Activated naive CD4-positive, alpha-beta T cell treated with Interleukin-2 at 50 U/mL for 16 hours (primary cell): ENCODE measurements at places on chromosomes 1 and 21.
A peak's percentile ranks its signal among the peaks of the same experiment; 100 is the strongest.

DNA sequence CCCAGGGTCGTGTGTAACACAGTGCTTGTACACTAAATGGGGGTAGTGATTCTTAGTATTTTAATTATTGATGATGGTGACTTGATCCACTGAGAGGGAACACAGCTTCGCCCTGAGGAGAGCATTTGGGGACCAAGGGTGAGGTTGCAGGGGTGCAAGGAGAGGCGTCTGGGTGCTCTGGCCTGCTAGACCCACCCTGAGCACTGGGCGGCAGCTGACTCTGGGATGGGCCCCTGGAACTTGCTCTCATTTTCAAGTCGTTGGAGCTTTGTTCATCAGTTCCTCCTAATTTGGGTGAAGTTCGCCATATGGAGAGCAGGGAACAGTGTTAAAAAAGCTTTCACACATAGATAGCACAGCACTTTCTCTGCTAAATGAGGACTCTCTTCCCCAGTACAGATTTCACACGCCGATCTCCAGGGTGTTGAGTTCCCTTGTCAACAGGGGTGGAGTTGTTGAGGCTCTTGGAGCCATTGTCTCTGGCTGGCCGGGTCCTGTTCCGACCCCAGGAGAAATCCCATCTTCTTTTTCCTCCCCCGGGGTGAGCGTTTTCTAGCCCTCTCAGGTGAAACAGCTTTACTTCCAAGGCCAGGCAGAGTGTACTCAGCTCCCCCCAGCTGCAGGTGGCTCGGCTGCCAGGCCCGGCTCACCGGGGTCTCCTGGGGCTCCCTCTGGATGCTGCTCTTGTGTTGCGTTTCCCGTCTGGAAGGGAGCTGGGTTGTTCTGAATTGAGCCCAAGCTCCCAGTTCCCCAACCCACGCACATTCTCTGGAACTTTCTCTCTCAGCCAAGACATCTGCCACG, 367.4 kb downstream of the RPS6KC1 start:
- no peak for DNase-seq

- no peak for DNase-seq
Measured at GRCh38 chr21:18350216-18350615, 53.4 kb downstream of the TMPRSS15 start.

DNA sequence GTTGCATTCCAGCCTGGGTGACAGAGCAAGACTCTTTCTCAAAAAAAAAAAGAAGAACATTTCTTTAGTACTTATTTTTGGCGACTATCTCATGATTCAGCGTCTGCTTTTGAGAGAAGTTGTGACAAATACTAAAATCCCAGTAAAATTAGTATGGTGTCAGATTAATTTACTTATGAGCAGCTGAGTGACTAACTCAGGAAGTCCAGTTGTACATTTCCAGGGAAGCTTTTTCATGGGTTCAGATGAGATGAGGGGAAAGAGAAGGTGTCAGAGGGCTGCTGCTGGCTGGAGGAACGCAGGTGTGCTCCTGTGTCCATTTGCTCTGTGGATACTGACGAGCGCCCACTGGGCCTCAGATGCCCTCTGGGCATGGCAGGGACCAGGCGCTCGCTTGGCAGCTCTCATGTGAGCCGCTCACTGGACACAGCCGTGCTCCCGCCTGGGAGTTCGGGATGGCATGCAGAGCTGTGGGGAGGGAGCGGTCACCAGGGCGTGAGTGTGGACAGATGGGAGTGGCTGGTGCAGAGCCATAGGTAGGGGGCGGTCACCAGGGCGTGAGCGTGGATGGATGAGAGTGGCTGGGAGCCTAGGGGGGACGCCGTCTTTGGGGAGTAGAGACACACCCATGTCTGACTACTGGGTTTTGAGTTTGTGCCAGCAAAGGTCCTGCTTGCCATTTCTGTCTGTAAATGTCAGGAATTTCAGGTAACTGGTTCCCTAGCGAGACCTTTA, 55.0 kb downstream of the ADARB1 start:
- DNase-seq, result no peak

DNA sequence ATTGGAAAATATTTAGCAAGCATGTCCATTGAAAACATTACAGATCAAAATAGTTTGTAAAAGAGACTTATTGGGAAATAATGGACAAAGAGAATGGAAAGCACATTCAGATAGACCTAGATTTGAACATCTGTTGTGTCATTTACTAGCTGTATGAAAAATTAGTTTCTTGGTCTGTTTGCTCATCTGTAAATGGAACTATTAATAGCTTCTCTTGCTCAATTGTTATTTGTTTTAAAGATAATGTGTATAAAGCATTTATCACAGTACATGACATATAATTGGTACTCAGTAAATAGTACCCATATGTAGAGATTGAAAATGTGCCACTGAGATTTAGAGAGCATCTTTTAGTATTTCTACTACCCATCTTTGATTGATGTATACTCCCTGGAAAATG, 25.9 kb downstream of the RPAP2 start:
- DNase-seq, result no peak

- DNase-seq, result no peak
Measured at GRCh38 chr1:32683397-32683796, 19.2 kb downstream of the SYNC start.

DNA sequence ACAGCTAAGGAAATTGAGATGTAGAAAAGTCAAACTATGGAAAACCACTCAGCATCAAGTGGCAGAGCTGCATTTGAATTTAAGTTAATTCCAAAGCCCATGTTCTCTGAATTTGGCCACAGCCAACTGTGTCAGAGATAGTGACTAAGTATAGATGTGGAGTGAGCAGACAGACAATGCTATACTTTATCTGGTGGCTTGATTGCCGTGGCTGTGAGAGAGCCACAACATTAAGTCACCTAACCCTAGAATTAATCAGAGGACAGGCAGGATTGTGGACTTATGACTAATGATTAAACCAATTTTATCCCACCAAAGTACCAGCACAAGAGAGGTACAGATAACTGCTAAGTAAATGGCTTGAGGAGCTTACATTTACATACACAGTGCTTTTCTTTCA, 209.8 kb downstream of the TPR start:
- no peak for DNase-seq

DNA sequence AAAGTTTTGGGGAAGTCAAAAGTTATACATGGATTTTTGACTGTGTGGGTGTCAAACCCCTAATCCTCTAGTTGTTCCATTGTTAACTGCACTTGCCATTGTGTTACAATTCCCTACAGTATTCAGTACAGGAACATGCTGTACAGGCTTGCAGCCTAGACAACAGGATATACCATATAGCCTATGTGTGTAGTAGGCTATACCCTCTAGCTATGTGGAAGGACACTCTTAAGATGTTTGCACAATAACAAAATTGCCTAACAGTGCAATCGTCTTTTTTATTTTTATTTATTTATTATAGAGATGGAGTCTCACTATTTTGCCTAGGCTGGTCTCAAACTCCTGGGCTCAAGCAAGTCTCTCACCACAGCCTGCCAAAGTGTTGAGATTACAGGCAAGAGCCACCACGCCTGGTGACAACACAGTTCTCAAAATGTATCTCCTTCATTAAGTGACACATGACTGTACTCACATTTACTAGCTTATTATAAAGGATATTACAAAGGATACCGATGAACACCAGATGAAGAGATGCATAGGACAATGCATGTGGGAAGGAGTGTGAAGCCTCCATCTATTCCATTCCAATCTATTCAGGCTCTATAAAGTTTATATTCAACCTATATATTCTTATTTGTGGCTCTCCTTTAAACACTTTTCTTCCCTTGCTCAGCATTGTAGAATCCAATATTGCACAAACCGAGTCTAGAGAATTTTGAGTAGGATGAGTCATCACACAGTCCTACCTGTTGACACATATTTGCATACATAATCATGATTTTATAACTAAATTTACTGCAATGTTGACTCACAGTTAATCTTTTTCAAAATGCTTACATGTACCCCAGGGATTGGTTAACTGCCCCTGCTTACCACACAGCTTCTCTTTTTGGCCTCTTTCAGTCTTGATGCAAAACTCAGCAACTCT, 28.4 kb upstream of the CEP350 start:
- DNase-seq, result no peak

- DNase-seq, result no peak
Measured at GRCh38 chr1:226108935-226109828, 46.7 kb downstream of the H3-3A start.

DNA sequence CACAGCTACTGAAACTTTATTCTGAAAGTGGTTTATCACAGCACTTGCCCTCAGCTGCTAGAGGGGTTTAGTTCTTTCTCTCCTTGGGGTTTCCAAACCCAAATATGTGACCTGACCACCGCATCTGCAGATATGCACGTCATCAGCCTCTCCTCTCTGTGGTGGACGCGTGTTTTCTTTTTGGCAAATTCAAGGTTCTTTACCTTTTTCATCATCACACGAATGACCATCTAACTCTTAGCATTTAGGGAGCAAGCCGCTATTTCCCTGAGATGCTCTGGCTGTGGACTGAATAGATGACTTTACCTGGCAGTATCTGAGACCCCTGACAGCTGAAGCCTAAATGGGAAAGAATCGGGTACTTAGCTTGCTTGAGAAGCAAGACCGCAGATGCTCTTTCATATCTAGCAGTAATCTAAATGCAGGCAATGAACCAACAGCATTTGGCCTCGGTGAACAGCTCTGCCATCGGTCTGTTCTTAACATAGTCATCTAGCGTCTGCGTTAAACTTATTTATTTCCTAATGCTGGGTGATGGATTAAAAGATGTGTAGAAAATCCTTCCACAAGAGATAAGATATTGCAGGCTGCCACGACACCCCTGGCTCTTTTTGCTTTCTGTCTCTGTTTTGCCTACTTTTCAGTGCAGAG, 463.4 kb downstream of the CAMTA1 start:
- no peak for DNase-seq

DNA sequence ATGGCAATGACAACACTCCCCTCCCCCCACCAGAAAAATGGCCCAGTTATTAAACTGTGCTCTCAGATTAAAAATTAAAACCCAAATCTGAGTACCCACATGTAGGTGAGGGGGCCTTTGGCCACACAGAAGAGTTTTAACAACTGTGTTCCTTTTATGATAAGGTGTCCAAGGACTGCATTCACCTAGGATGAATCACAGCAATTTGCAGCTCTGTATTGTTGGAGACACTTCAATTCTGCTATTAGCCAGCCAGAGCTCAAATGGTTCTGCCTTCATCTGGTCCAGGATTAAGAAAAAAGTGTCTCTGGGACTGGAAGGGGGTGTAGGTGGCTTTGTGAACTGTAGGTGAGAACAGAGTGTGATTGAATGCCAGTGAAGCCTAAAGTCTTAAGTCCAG, 43.3 kb upstream of the DIRAS3 start:
- DNase-seq, result no peak

DNA sequence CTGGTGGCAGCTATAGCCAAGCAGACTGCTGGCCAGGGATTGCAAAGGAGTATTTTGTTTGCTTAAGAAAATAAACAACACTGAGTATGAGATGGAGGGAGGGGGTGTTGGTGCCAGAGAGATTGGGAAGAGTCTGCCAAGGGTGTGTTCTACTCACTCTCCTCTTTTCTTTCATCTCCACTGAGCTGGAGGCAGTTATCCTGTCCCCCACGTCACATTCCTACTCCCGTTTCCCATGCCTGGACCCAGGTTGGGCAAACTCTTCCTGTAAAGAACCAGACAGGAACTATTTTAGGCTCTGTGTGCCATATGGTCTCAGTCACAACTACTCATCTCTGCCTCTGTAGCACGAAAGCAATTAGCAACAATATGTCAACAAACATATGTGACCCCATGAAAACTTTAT, 1.4 kb upstream of the IL24 start:
- DNase-seq, result no peak

- peak; percentile 79 for DNase-seq
Measured at GRCh38 chr1:20732588-20733359, at the start of gene SH2D5. Gene SH2D5 (minus strand): TSS chr1:20732703. CDS start chr1:20728044, 4,659 bp downstream.
